AG08395 (cell line): ENCODE measurements at places on chromosomes 1 and 21.

- DNase-seq: no peak
Observed at GRCh38 chr1:82373710-82374109, 573.0 kb downstream of the ADGRL2 start.

GRCh38 chr1:223811634-223812101, 34.1 kb downstream of the TP53BP2 start:
- DNase-seq: peak; percentile 30

DNA sequence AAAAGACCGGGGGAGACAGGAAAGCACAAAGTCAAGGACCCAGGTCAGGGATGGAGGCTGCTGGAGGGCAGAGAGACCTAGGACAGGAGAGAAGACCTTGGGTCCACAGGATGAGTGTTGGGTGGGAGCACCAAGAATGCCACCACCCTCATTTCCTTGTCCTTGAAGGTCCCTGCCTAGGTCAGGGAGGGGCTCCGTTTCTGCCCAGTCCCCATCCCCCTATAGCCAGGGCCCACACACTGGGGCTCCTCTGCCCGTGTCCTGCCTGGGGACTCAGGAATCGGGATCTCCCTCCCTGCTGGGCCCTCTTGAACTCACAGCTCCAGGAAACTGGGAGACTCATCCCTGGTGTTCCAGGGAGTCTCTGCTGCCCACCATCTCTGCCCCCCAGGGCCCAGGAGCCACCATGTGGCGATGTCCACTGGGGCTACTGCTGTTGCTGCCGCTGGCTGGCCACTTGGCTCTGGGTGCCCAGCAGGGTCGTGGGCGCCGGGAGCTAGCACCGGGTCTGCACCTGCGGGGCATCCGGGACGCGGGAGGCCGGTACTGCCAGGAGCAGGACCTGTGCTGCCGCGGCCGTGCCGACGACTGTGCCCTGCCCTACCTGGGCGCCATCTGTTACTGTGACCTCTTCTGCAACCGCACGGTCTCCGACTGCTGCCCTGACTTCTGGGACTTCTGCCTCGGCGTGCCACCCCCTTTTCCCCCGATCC, 584 bp downstream of the TINAGL1 start:
- no peak for DNase-seq

GRCh38 chr1:213049232-213049631, 1.8 kb upstream of the RPS6KC1 start:
- DNase-seq: no peak

GRCh38 chr1:163168053-163168452, 34.7 kb downstream of the RGS5 start:
- peak; percentile 92 for DNase-seq

GRCh38 chr1:4177425-4178150, 277.5 kb upstream of the C1orf174 start:
- DNase-seq: no peak

DNA sequence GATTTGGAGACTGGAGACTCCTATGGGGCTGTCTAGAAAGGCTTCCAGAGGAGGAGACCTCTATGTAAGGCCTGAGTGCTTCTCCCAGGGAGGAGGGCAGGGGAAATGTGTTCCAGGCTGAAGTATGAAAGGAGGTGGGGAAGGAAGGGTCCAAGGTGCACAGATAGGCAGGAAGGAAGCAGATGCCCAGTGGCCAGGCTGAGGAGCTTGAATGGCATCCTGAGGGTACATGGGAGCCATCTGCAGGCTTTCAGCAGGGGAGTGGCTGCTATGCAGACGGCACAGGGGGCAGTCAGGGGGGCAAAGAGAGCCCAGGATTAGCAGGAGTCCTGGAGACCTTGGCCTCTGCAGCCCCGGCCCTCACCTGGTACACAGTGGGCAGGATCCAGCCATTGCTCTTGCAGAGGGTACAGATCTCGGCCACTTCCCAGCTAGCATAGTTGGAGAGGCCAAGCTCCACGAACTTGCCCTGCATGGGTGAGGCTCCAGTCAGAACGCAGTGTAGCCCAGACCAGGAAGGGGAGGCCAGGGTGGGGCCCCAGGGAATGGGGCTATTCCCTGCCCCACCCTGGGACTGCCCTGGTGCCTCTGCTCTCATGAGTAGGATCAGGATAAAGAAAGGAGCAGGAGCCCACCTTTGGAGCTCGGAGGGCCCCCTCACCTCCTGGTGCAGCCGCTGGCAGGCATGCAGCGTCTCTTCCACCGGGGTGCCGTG, 4.0 kb downstream of the AKR7A2 start:
- DNase-seq: no peak

- DNase-seq: no peak
Observed at GRCh38 chr1:51908499-51908898, 30.0 kb upstream of the NRDC start.

DNA sequence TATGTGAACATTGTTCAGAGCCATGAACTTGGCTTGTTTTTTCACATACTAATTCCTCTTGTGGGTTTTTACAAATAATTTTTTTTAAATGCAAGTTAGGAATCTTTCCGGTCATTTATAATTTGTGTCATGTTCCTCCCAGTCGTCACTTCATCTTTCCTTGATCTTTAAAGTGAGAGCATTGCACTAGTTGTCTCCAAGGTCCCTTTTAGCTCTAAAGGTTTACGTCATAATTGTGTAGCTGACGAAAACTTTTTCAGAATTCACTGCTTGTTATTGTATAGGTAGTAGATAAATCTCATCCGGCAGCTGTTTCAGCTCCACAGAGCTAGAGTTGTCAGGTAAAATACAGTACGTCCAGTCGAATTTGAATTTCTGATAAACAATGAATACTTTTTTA, 33.6 kb downstream of the SOAT1 start:
- no peak for DNase-seq

DNA sequence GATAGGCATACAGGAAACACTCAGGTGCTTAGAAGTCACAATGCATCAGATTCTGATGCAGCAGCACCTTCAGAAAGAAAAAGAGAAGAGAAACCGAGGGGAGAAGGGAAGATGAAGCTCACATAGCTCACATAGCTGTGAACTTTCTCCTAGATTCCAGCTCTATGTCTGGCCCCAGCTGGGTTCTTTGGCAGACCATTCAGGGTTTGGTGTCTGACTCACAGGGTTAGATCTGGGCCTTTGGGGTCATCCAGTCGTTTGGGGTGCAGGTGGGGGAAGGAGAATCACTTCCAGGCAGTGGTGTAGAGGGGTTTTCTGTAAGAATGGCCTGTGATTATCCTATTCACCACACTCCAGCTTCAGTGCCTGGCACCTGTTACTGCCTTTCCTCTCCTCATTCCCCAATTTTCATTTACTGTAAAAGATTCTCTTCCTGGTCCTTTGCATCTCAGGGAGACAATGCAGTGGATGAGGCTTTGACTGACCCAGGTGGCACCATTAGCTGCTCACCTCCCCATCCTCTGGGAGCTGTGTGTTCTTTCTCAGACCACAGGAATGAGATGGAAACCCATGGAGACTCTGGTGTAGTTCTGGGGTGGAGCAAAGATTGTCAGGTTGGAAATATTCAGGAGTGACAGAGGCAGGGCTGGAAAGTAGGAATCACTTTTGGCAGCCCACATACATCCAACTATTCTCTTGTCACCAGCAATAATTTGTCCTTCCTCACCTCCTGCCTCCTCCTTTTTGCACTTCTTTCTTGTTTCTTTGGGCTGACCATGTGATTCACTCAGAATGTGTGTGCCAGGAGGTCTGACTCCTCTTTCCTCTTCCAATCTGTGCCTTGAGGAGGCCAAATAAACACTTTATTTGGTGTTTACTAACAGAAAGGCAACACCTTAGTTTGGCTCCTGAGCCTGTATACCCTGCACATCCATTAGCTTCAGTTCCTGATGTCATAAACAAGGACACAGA, 103.3 kb downstream of the PAPPA2 start:
- peak; percentile 46 for DNase-seq

- DNase-seq: peak; percentile 65
Observed at GRCh38 chr21:37071561-37072273, 1.2 kb downstream of the PIGP start.

DNA sequence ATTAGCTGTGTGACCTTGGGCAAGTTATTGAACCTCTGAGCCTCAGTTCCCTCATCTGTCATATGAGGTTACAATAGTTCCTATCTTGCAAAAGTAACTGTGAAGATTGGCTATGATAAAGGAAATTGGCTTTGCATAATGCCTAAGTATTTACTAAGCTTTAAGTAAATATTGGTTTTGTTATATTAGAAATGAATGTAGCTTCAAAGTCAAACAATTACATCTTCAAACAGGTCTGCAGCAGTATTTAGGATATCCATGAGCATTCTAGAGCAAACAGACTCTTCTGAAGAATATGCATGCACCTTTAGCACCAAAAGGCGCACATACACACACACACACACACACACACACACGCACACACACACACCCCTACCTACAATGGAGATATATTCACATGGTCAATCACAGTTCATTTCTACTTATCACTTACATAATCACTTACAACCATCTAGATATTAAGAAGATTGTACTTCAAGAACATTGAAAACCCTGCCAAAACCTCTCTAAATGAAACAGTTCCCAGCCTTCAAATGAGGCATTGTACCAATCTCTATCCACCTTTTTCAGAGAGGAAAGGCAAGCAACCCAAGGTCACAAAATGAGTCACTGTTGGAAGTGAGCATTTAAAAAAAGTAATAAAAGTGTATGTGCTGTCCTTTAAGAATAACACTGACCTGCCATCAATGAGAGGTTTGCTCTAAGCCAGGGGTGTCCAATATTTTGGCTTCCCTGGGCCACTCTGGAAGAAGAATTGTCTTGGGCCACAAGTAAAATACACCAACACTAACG, 13.4 kb upstream of the FAM43B start:
- DNase-seq: no peak

DNA sequence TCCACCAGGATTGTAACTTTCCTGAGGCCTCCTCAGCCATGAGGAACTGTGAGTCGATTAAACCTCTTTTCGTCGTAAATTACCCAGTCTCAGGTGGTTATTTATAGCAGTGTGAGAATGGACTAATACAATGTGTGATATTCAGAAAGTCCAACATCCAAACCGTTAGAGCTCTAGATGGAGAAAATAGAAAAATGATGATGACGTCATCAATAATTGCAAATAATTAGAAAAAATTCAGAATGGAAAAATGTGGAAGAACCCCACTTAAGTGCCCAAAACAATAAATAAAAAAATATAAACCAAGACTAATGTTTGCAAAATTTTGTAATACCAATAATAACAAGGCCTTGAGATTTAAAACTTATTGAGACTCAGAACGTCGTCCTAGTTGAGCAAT, 103.0 kb upstream of the PLPPR5 start:
- DNase-seq: no peak

DNA sequence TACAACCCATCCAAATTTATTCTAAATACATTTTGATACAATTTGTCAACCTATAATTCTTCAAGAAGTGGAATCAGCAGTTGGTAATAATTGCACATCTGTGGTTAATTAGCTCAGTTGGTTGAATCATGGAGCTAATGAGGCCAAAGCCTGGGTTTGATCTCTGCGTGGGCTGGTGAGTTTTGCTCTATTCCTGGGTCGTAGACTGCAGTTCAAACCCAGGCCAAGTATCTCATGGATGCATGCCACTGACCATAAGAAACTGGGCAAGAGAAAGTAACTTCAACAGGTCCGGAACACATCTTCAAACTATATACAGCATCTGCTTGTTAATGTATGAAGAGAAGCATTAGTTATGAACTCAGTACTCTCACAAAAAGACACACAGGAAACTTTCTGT, 779.7 kb downstream of the USP25 start:
- peak; percentile 58 for DNase-seq

GRCh38 chr1:208058756-208059155, 147.8 kb upstream of the CD34 start:
- DNase-seq: no peak

GRCh38 chr1:43919906-43920305, 13.7 kb upstream of the ARTN start:
- DNase-seq: no peak
